CD14-positive monocyte (primary cell): ENCODE measurements at places on chromosomes 11 and 22.

GRCh38 chr22:25390297-25391240, 171.1 kb downstream of the CRYBB2 start:
- DNase-seq = no peak

GRCh38 chr11:57360991-57361390, 20.0 kb downstream of the PRG3 start:
- DNase-seq = no peak

- DNase-seq = no peak
These were observed 18.3 kb downstream of the KMT5B start for GRCh38 chr11:68194675-68195294.

- no peak for DNase-seq
These were observed 62.6 kb upstream of the PHF21B start for GRCh38 chr22:45072322-45072903.

DNA sequence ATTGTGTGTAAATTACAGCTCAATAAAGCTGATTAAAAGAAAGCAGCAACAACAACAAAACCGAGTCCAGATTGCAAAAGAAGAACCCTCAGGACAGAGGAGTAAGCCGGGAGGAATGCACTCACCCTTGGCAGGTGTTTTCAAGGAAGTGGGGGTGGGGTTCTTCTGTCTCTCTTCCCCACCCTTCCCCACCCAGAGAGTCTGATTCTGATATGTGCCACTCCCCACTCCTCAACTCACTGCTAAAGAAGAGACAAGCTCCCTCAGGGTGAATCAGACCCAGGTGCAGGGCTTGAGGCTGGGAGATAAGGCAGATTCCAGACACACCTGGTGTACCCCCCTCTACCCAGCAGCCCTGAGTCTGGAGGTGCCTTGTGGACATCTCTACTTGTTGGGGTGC, 38.4 kb upstream of the PHF21A start:
- DNase-seq = no peak

GRCh38 chr11:64842851-64843685, 1.4 kb downstream of the CDC42BPG start:
- DNase-seq = no peak

DNA sequence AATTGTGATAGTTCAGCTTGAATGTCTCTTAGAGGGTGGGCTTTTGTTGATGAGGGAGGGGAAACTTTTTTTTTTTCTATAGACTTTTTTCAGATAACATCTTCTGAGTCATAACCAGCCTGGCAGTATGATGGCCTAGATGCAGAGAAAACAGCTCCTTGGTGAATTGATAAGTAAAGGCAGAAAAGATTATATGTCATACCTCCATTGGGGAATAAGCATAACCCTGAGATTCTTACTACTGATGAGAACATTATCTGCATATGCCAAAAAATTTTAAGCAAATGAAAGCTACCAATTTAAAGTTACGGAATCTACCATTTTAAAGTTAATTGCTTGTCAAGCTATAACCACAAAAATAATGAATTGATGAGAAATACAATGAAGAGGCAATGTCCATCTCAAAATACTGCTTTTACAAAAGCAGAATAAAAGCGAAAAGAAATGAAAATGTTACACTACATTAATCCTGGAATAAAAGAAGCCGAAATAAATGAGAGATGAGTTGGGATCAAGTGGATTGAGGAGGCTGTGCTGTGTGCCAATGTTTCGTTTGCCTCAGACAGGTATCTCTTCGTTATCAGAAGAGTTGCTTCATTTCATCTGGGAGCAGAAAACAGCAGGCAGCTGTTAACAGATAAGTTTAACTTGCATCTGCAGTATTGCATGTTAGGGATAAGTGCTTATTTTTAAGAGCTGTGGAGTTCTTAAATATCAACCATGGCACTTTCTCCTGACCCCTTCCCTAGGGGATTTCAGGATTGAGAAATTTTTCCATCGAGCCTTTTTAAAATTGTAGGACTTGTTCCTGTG, 3.9 kb downstream of the MALAT1 start:
- no peak for DNase-seq
